ENCODE measurements at places on chromosomes 5 and 9. TPM values are rescaled to one million over a fixed set of nuclear protein-coding genes. Genes with fewer than 3 reads are reported as not detected.

The ARHGEF37 gene
- 4.2 TPM for total RNA-seq

The ZDHHC11 gene
- 34.9 TPM for total RNA-seq

The SLC34A3 gene
- total RNA-seq: not detected

The GBGT1 gene
- total RNA-seq: 22.2 TPM

The PPP3R2 gene
- total RNA-seq: not detected

The SNCAIP gene
- 3.2 TPM for total RNA-seq

The ELAVL2 gene
- 0.35 TPM for total RNA-seq

The EPB41L4A gene
- 21.3 TPM for total RNA-seq

The LHFPL2 gene
- total RNA-seq: 89.9 TPM

The CBY3 gene
- total RNA-seq: not detected

All from left lung (tissue), 14 donors.